ENCODE measurements at places on chromosomes 1 and 21. TPM values are rescaled to one million over a fixed set of nuclear protein-coding genes. Genes with fewer than 3 reads are reported as not detected.

DNA sequence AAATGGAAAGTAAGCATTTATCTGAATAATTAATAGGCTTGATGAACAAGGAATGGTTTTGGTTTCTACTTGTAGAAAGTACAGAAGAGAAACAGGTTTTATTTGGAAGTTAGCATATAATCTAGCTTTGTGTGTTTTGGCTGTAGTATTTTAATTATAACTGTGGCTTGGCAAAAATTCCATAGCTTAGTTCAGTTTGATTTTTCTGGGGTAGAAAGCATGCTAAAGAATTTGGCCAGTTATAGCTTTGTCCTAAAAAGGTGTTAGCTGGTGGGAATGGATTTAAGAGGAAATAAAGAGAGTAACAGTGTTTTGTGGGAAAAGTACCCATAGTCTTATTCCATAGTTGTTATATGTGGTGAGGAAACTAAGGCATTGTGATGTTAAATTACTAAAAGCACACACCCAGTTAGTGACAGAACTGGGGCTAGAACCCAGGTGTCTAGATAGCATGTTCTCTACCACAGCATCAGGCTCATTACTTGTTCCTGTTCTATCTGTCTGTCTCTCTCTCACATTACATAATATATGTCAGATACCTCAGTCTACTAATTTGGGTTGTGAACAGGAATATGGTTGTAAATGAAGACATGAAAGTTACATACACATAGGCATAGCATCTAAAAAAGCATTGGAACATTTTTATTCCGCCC lies 55.0 kb downstream of the MPZL1 start:
- DNase-seq, result no peak
- H3K36me3 ChIP-seq, result peaks cover 19% of the 10 kb centered on the region
- H3K27ac ChIP-seq, result no peak overlapping the region
- no peaks in the 10 kb centered on the region for H3K4me1 ChIP-seq
- no peaks in the 10 kb centered on the region for H3K27me3 ChIP-seq

DNA sequence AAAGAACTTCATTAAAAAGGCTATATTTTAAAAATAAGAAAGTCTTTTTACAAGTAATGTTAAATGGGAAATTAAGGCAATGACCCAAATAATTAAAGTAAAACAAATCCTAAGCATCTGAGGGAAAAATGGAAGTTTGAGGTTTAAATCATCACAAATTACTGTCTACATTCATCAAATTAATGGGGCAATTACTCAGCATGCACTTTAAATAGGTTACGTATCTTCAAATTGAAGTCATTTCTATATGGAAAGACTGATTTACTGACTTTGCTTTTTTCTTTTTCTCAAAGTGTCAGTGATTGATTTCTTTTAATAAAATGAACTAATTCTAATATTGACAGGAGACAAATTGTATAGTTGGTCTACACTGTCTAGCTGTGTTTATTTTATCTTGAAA lies 1452.3 kb downstream of the NCAM2 start:
- no peak overlapping the region for H3K27ac ChIP-seq
- H3K4me3 ChIP-seq, result no peak overlapping the region
- no peaks in the 10 kb centered on the region for H3K27me3 ChIP-seq
- H3K4me1 ChIP-seq, result no peaks in the 10 kb centered on the region
- no peaks in the 10 kb centered on the region for H3K36me3 ChIP-seq

DNA sequence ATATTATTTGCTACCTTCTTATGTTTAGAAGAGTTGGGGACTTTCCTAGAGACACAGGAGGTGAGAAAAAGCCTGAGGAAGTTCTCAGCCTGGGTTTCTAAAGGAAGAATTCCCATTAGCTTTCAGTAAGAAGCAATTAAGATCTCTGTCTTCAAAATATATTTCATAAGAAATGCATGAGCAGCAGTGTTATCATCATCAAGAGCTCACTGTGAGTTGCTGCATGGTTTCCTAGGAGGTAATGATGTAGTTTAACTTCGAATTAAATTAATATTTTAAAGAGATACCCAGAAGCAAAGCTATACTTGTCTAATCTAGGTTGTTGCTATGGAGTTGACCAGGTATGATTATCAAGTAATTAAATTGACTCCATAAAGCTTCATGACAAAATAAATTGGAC lies 5.7 kb upstream of the POGZ start:
- no peak overlapping the region for H3K27ac ChIP-seq
- H3K4me1 ChIP-seq, result no peaks in the 10 kb centered on the region
- no peak for DNase-seq
- no peak overlapping the region for H3K4me3 ChIP-seq
- no peaks in the 10 kb centered on the region for H3K27me3 ChIP-seq
- H3K36me3 ChIP-seq, result no peaks in the 10 kb centered on the region

The SLC30A10 gene
- total RNA-seq, result not detected

GRCh38 chr1:1122981-1123480 lies 7.1 kb upstream of the C1orf159 start:
- H3K36me3 ChIP-seq, result no peaks in the 10 kb centered on the region
- peaks cover 11% of the 10 kb centered on the region for H3K4me1 ChIP-seq
- no peak for DNase-seq
- no peak overlapping the region for H3K27ac ChIP-seq

The GJA5 gene
- total RNA-seq, result 28.3 TPM

The FCGR1A gene
- 18.0 TPM for total RNA-seq

DNA sequence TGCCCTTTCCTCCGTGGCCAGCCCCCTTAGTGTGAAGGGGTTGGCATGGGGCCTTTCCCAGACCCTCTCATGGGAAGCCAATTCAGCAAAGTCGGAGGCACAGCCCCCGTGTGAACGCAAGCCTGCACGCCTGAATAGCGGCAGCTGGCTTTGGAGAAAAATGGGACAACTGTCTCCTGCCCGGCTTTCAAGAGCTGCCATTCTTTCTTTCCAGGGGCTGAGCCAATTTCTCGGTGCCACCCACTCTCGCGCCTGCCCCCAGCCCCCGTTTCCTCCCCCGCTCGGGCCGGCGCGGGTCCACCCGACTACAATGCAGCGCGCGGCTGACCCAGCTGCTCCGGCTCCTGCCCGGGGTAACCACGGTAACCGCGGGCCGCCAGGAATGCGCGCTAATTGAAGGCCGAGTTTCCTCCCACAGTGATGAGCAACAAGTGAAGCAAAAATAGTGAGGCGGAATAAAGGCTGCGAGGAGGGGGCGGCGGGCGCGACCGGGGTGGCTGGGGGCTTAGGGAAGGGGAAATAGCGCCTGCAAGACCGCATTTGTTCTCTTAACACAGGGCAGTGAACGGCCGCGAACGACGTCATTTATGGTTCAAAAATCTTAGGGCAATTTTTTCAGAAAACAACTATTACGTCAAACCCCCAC lies 27.8 kb downstream of the ILDR2 start:
- no peaks in the 10 kb centered on the region for H3K4me1 ChIP-seq
- no peaks in the 10 kb centered on the region for H3K27me3 ChIP-seq
- no peak overlapping the region for H3K4me3 ChIP-seq
- DNase-seq, result peak; percentile 94
- H3K36me3 ChIP-seq, result no peaks in the 10 kb centered on the region

DNA sequence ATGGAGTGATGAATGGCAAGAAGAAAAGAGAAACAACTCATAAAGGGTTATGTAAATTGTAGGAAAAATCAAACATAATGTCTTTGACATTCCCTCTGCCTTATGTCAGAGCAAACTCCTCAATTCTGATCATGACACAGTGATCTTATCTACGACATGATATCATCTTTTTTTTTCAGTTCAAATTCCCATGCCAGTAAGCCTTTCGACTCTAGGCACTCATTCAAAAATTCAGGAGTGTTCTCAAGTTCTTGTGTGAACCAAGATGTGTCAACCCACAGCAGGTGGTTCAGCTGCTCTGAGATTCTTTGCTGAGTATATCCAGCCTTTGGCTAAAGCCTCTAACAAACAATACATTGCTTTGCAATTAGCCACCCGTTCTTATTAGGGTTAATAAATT lies 97.1 kb upstream of the ESRRG start:
- H3K4me1 ChIP-seq, result peaks cover 7% of the 10 kb centered on the region
- H3K27me3 ChIP-seq, result no peaks in the 10 kb centered on the region
- no peak overlapping the region for H3K4me3 ChIP-seq
- H3K27ac ChIP-seq, result no peak overlapping the region
- no peaks in the 10 kb centered on the region for H3K36me3 ChIP-seq
- no peak for DNase-seq

GRCh38 chr1:55338448-55338820 lies 123.3 kb upstream of the USP24 start:
- no peak overlapping the region for H3K27ac ChIP-seq
- no peak overlapping the region for H3K4me3 ChIP-seq
- no peak for DNase-seq
- H3K4me1 ChIP-seq, result peaks cover 2% of the 10 kb centered on the region

GRCh38 chr1:230800891-230801840 lies 54.0 kb downstream of the CAPN9 start:
- H3K4me3 ChIP-seq, result no peak overlapping the region
- no peaks in the 10 kb centered on the region for H3K4me1 ChIP-seq
- no peak for DNase-seq
- H3K36me3 ChIP-seq, result no peaks in the 10 kb centered on the region

GRCh38 chr1:230766318-230766717 lies 19.1 kb downstream of the CAPN9 start:
- no peaks in the 10 kb centered on the region for H3K36me3 ChIP-seq
- no peak overlapping the region for H3K27ac ChIP-seq
- no peak for DNase-seq
- no peak overlapping the region for H3K4me3 ChIP-seq
- H3K4me1 ChIP-seq, result no peaks in the 10 kb centered on the region

- no peak overlapping the region for H3K27ac ChIP-seq
- no peaks in the 10 kb centered on the region for H3K4me1 ChIP-seq
- no peaks in the 10 kb centered on the region for H3K36me3 ChIP-seq
Observed at GRCh38 chr1:147494998-147495580, 46.2 kb upstream of the BCL9 start.

- H3K27ac ChIP-seq, result no peak overlapping the region
- peak; percentile 79 for DNase-seq
- H3K36me3 ChIP-seq, result no peaks in the 10 kb centered on the region
- H3K27me3 ChIP-seq, result no peaks in the 10 kb centered on the region
Observed at GRCh38 chr1:24724345-24725208, 20.7 kb upstream of the CLIC4 start.

The TP73 gene
- total RNA-seq, result 0.54 TPM

DNA sequence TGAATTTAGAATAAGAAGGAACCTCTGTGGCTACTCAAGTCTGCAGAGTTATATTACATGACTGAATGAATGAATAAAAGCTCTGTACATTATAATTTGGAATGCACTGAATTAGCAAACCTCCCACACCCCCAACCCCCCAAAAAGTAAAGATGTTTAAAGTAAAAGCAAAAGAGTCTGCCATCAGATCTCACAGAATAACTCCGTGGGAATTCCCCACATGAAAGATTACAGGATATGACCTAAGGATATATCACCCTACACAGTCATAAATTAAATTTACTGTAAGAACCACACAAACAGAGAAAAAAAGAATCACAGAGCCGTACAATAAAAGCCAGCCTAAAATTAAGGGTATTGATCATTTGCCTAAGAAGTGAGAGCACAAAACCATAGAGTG lies 587.3 kb downstream of the PTPRC start:
- no peaks in the 10 kb centered on the region for H3K27me3 ChIP-seq

- no peaks in the 10 kb centered on the region for H3K27me3 ChIP-seq
- peaks cover 13% of the 10 kb centered on the region for H3K36me3 ChIP-seq
- no peak for DNase-seq
- no peak overlapping the region for H3K27ac ChIP-seq
- H3K4me3 ChIP-seq, result no peak overlapping the region
Observed at GRCh38 chr1:114703242-114703641, 7.9 kb upstream of the AMPD1 start.

GRCh38 chr1:22428672-22429071 lies 23.0 kb upstream of the ZBTB40 start:
- no peaks in the 10 kb centered on the region for H3K36me3 ChIP-seq
- H3K27ac ChIP-seq, result no peak overlapping the region
- peak; percentile 62 for DNase-seq
